ENCODE measurements at places on chromosomes 5 and 9. TPM values are rescaled to one million over a fixed set of nuclear protein-coding genes. Genes with fewer than 3 reads are reported as not detected.

The C8G gene
- total RNA-seq: 1.5 TPM

The DAPK1 gene
- total RNA-seq: 0.86 TPM

DNA sequence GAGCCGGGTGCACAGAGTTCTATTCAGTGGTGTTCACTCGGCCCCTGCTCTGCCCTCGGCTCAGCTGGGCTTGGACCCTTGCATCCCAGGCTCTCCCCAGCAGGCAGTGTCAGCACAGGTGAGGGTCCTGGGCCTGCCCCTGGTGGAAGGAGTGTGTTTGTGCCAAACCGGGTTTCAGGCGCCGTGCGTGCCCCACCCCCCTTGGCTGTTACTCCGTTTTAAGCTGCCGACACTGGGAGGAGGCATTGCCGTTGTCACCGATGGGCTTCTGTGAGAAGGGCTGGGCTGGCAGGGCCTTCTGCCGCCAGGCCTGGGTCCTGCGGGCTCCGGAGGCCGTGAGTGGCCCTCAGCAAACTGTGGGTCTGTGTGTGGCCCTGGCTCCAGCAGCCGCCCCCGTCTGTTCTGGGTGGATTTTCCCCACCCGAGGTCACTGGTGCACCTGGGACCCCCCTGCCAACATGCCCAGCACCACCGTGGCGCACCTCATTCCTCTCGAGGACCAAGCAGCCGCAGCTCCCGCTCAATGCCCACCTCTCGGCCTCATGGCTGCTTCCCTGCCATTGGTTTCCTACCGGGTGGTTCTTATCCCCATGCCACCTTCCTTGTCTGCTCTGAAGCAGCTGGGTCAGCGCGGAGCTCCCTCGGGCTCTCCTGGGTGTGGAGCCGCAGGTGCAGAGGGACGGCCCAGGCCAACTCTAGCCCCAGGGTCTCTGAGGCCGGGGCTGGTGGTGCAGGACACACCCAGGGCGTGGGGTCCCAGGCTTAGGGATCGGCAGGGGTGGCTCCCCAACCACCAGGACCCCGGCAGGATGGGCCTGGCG, 44.3 kb upstream of the EXOC3 start:
- H3K4me1 ChIP-seq: peaks cover 42% of the 10 kb centered on the region
- no peak overlapping the region for H3K27ac ChIP-seq
- H3K27me3 ChIP-seq: peaks cover 2% of the 10 kb centered on the region
- peak; percentile 47 for DNase-seq
- H3K36me3 ChIP-seq: peaks cover 22% of the 10 kb centered on the region

DNA sequence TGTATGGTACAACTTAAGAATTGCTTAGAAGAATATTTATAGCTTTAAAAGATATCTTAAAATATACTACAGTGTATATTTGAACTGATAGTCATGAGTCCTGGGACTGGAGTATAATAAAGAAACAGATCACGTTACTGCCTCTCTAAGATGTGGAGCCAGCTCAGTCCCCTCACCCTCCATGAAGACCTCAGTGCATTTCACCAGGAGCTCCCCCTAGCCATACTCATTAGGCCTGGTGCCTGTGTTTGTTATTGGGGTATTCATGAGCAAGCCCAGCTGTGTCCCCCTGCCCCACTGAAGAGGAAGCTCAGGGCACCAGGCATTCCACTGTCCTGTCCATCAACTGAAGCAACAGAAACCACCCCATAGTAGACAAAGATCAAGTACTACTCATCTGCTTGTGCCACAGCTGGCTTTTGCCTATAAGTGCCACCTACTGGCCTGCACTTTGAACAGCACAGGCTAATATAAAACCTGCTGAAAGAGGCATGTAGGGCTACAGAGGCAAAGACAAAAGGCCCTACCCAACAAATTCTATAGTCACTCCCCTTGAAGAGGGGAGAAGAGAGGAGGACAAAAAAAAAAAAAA, 850.2 kb upstream of the NUDT12 start:
- H3K4me1 ChIP-seq: no peaks in the 10 kb centered on the region
- no peak overlapping the region for H3K27ac ChIP-seq
- H3K27me3 ChIP-seq: no peaks in the 10 kb centered on the region
- DNase-seq: no peak

The RAI14 gene
- 0.76 TPM for total RNA-seq

The GNG10 gene
- 22.2 TPM for total RNA-seq

GRCh38 chr5:116542619-116543018, 32.0 kb downstream of the SEMA6A start:
- H3K27me3 ChIP-seq: peaks cover 2% of the 10 kb centered on the region
- H3K4me1 ChIP-seq: no peaks in the 10 kb centered on the region
- H3K36me3 ChIP-seq: no peaks in the 10 kb centered on the region
- no peak for DNase-seq

The LOX gene
- 0.10 TPM for total RNA-seq

- no peak overlapping the region for H3K27ac ChIP-seq
- DNase-seq: no peak
- no peak overlapping the region for H3K4me3 ChIP-seq
- peaks cover 13% of the 10 kb centered on the region for H3K4me1 ChIP-seq
Observed at GRCh38 chr9:96122751-96123150, 179.2 kb downstream of the HSD17B3 start.

DNA sequence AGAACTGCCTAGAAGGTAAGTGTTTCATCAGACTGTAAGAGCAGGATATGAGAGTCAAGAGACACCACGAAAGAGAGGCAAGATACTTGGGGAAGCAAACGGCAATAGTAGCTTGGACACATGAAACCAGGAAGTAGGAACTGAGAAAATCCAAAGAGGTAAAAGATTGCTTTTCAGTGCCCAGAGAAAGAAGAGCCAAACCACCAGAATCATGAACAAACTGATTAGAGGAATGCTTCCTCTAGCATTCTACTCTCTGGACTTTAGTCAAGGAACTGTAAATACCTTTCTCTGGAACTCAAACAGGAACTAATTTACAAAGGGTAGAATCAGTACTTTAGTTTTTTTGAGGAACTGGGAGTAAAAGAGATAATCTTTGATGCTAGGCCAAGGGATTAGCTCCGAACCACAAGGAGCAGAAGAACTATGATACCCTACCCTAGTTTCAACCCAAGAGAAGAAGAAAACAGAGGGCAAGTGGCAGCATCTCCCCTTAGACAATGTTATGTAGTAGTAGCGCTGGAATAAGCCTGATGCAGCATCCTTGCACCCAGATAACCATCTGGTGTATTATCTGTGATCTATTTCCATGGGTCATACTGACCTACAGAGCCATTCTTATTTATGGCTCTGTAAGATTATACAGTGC, 41.3 kb downstream of the EFCAB9 start:
- peaks cover 40% of the 10 kb centered on the region for H3K36me3 ChIP-seq
- H3K27ac ChIP-seq: no peak overlapping the region
- DNase-seq: no peak
- peaks cover 1% of the 10 kb centered on the region for H3K27me3 ChIP-seq

The CNTFR gene
- total RNA-seq: not detected

- H3K4me3 ChIP-seq: no peak overlapping the region
- no peak overlapping the region for H3K27ac ChIP-seq
- H3K4me1 ChIP-seq: no peaks in the 10 kb centered on the region
- DNase-seq: no peak
- no peaks in the 10 kb centered on the region for H3K36me3 ChIP-seq
Observed at GRCh38 chr9:110371411-110372007, 33.8 kb upstream of the TXNDC8 start.

The UGT3A2 gene
- total RNA-seq: 0.18 TPM

The LAMC3 gene
- total RNA-seq: not detected

- H3K27ac ChIP-seq: no peak overlapping the region
- H3K4me1 ChIP-seq: no peaks in the 10 kb centered on the region
- no peaks in the 10 kb centered on the region for H3K27me3 ChIP-seq
Observed at GRCh38 chr5:137036640-137037039, 462.5 kb downstream of the SPOCK1 start.

DNA sequence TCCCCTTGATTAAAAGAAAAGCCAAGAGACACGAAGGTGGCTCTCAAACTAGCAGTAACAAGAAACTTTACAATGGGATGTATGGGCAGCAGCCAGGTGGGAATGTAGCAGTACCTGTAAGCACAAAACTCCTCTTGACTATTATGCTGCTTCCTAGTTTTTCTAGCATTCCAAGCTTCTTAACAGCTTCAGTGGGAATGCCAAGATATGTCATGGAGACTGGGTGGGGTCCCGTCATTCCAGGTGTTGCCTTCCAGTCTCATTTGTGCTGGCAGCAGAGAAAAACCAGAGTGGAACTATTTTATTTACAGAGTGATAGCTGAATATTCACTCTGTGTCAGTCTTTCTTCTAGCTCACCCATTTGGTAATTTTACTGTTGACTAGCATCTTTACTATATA, 236.6 kb downstream of the ARL15 start:
- no peak for DNase-seq
- no peak overlapping the region for H3K27ac ChIP-seq
- H3K36me3 ChIP-seq: no peaks in the 10 kb centered on the region
- H3K4me3 ChIP-seq: no peak overlapping the region
- H3K27me3 ChIP-seq: no peaks in the 10 kb centered on the region

DNA sequence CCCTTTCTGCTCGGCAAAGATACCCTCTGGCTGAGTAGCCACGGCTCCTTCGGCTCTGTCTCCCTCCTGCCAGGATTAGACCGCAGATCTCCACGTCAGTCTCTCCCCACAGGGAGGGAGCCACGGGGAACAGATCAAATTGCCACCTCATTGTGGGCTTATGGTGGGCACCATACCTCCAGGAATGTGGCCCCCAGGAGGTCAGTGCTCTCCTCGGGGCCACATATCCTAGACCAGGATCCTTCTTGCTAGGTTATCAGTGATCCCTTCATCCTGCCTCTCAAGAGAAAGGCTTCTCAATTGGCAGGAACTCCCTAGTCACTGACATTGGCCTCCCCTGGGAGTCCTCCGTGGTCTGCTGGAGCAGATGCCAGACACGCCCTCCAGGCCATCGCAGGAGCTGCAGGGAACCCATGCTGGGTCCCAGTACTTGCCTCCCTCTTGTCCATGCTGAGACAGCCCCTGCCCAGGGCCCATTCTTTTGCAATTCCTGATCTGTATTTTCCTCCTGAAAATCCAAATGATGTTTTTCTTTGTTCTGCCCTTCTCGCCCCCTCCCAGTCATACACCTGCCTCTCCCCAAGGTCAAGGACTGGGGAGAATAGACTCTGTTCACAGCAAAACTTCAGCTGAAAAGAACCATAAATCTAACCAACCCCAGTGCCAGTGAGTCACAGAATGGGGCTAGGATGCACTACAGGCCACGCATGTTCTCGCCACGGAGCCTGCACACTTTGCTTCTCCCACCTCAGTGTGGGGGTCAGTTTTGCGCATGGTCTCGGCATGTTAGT, 31.6 kb upstream of the ENHO start:
- H3K27ac ChIP-seq: no peak overlapping the region
- DNase-seq: no peak
- no peaks in the 10 kb centered on the region for H3K4me1 ChIP-seq
- H3K36me3 ChIP-seq: no peaks in the 10 kb centered on the region
- H3K27me3 ChIP-seq: peaks cover 2% of the 10 kb centered on the region

The DPYSL3 gene
- total RNA-seq: not detected

DNA sequence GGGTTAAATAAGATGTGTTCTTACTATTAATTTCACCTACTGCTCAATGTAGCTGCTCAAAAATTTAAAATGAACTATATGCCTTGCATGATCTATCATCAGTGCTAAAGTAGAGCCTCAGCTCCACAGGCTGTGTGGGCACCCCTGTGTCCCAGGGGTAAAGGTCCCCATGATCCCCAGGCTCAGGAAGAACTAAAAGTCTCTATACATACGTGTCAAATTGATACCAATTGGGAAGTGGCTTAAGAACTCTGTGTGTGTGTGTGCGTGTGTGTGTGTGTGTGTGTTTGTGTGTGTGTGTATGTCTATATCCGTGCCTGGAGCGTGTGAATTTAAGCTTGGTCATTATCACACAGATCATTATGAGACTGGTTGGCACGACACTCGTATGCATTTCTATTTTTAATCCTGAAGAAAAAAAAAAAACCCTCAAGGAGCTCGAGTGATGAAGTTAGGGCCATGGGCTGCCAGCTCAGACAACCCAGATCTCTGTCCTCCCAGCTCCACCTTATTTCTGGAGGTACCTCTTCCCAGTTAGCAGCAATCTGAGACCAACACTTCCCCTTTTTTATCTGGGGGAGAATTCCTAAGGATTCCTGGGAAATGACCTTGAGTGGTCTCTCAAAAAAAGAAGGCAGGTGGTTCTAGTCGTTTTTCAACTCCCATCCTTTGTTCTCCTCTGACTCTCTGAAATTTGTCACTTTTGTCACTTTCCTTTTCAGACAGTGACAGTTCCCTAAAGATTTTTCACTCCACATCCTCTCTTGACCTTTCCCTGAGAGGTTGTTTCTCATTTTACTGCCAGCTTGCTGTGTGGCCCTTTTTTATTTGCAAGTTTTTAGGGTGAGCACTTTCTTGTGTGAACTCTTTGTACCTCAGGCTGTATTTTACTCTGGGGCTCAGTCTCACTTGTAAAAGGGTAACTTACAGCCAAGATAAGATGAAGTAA, 45.7 kb upstream of the CTXN3 start:
- no peaks in the 10 kb centered on the region for H3K4me1 ChIP-seq
- no peak overlapping the region for H3K27ac ChIP-seq
- H3K36me3 ChIP-seq: no peaks in the 10 kb centered on the region
- H3K27me3 ChIP-seq: peaks cover 17% of the 10 kb centered on the region
- DNase-seq: no peak
- no peak overlapping the region for H3K4me3 ChIP-seq

DNA sequence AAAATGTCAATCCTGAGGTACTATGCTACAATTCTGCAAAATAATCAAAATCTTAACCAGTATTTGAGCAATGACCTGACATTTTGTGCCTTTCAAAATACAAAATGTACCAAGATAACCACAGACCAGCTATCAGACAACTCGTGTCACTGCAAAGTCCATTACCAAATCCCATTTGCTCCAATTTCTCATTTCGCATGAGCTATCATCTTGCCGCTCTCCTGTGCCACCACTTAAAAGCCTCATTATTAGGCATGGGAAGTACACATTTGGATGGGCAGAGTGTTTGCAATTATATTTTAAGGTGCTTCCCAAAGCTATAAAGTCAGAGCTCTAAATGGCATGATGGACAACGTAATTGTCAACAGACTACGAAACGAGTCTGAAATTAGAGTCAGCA, 205.2 kb downstream of the AGTPBP1 start:
- no peak overlapping the region for H3K4me3 ChIP-seq
- H3K27me3 ChIP-seq: no peaks in the 10 kb centered on the region
- DNase-seq: no peak
- no peak overlapping the region for H3K27ac ChIP-seq

GRCh38 chr5:43193181-43193893, 1.3 kb downstream of the NIM1K start:
- no peak for DNase-seq
- H3K27ac ChIP-seq: peak overlapping the region; percentile 28
- no peaks in the 10 kb centered on the region for H3K36me3 ChIP-seq
- H3K4me3 ChIP-seq: peak overlapping the region; percentile 78
